ENCODE measurements at places on chromosomes 2 and 18.
A peak's percentile ranks its signal among the peaks of the same experiment; 100 is the strongest.

DNA sequence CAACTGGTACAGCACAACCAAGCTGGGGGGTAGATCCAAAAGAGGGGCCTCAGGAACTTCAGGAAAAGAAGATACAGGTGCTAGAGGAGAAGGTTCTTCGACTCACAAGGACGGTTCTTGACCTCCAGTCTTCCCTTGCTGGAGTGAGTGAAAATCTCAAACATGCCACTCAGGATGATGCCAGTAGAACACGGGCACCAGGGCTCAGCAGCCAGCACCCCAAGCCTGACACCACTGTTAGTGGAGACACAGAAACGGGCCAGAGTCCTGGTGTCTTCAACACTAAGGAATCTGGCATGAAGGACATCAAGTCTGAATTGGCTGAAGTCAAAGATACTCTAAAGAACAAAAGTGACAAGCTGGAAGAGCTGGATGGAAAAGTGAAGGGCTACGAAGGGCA, 43.8 kb downstream of the EMILIN2 start:
- DNase-seq, result peak; percentile 48

GRCh38 chr2:214156971-214157370, 253.9 kb upstream of the VWC2L start:
- DNase-seq, result no peak

GRCh38 chr2:151230627-151231140, 31.0 kb downstream of the RBM43 start:
- DNase-seq, result no peak

DNA sequence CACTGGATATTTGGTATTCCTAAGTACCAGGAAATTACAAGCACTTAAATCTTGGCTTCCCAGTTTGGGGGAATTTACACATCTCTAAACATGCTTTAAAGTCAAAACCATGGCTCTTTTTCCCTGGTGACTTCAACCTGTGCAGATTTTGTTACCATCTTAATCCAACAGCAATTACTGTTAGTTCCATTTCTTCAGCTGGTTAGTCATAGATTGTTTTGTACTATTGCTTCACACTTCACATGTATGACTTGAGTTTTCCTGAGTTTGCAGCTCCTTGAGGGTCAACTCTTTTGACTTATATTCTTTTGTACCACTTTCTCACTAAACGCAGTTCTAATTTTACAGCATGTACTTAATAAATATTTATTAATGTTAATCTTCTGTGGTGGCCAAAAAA, 203.4 kb upstream of the RND3 start:
- no peak for DNase-seq

DNA sequence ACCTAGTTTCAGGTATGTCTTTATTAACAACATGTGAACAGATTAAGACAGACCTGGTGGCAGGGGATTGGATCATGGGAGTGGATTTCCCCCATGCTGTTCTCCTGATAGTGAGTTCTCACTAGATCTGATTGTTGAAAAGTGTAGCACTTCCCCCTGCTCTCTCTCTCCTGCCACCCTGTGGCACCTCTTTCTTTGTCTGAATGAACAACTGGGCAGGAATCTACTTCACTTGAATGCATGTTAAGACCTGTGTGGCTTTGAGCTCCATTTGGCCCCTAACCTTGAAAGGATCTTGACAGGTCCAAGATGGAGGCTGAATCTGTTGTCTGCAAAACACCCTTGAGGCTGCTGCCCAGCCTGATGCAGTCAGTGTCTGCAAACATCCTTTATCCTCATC, 194.4 kb downstream of the RNF144A start:
- DNase-seq, result no peak

Measured in erythroblast (primary cell).